RCC 7860 (cell line): ENCODE measurements at places on chromosomes 7 and 10.
A peak's percentile ranks its signal among the peaks of the same experiment; 100 is the strongest.

DNA sequence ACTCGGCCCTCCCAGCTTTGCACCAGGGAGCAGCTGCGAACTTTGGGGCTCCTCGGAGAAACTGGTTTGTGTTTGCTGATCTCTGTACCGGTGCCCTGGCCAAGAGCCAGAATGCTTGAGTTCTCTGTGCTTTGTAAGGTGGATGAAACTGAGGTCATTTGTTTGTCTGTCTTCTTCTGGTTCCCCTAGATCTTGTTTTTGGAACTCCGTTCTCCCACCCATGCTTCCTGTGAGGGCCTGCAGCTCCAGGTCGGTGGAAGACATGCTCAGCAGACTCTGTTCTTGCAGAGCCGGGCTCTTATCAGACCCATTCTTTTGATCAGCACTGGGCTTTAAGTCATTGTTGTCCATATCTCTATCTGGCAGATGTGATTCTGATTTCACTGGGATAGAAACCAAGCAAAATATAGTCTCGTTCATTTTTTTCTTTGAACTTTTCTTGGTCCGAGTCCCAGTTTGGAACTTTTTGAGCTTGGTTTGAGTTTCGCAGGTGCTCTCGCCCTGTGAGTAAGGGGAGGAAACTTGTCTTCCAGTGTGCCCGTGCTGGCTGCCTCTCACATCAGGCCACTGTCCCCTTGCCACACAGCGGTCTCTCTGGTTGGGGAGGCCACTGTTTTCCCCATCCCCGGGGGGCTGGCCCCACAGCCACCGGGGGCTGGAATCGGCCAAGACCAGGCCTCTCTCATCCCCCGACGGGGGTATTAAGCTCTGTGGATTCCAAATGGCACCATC, 31.2 kb downstream of the JCAD start:
- no peak for DNase-seq

- DNase-seq, result no peak
Measured at GRCh38 chr7:131627735-131628190, 71.3 kb upstream of the PODXL start.

GRCh38 chr10:72342911-72343310, 11.8 kb downstream of the DNAJB12 start:
- no peak for DNase-seq

DNA sequence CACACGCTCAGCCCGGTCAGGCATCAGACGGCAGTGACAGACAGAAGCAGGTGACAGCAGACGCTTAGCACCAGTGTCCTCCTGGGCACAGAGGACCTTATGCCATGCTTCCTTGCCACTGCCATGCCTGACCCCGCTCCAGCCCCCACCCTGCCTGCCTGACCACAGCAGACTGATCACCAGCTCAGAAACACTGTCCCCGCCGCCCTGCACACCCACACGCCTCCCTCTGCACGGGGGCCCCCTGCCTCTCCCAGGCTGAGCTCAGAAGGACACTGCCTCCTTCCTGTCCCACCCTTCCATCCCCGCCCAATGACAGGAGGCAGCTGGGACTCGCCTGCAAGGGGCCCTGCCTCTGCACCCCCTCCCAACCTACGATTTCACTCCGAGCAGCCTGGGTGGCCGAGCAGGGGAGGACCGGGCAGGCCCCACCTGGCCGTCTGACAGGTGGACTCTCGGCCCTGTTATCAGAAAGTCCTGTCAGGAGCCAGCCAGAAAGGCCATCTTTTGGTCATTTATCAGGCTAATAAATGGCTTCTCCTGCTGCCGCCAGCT, 183.4 kb downstream of the ELFN1 start:
- no peak for DNase-seq

DNA sequence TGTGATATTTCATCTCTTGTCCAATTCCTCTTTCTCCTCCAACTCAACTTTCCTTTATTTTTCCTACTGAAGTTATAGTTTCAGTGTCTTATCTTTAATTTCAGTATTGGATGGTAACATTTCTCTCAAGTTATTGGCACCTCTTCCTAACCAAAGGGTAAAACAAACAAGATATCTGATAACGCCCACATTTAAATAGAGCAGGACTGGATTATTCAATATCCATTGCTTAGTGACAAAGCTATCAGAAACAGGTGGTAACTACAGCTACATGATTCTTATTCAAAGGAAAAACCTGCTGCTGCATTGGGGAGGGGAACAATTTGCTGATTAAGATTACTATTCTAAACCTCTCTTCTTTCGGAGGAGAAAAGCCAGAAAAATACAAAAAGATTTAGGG, 87.8 kb downstream of the TAF3 start:
- no peak for DNase-seq

DNA sequence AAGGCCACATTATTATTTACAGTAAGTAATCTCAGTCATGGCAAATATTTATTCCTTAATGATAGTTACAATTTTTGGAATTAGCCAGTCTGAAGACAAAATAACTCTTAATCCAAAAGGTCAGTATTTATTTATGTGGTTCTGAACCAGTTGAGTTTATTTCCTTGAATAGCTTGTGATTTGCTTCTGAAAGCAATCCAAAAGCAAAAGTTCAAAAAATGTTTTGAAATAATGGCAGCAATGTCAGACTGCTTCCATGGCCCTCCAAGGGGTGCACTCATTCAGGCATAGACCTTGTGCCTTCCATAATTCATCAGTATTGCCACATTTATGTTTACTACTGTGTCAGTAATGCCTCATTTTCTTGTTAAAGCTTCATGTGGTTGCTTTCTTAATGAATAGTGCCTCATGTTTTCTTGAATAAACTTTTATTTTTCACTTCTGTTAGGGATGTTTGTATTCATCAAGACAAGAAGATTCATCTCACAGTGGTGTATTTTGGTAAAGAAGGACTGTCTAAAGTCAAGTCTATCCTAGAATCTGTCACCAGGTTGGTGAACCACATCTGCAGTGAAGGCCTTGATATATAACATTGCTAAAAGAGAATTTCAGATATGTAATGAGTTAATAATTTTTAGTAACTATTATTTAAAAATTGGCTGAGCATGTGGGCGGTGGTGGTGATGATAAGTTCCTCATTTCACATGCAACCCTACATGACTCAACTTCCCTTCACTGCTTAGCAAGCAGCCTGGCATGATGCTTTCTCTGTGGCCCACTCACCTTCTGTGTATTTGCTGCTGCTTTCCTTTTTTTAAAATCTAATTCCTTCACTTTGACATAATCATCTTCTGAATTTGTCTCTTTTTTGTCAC, 22.0 kb downstream of the CSGALNACT2 start:
- DNase-seq, result peak; percentile 20

- no peak for DNase-seq
Measured at GRCh38 chr10:45239642-45240041, 75.8 kb downstream of the OR13A1 start.

DNA sequence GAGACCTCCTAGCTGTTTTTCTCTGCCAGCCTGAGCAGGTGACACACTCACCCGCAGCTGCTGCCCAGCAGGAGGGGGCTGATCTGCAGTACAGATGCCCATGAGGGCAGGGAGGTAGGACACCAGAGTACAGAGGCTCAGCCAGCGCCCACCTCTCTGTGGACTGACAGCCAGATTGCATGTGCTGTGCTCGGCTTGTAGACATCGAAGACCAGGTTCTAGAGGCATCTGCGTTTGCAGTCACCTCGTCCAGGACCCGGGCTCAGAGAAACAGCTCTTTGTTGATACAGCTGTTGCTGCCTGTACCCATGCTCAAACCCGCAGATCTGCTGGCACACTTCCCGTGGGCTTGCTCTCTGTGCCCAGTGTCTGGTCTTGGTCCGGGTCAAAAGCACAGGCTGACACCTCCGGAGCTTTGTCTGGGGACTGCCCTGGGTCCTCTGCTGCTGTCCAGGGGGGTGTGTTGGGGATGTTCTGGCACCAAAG, 224.7 kb downstream of the GLRX3 start:
- DNase-seq, result no peak

DNA sequence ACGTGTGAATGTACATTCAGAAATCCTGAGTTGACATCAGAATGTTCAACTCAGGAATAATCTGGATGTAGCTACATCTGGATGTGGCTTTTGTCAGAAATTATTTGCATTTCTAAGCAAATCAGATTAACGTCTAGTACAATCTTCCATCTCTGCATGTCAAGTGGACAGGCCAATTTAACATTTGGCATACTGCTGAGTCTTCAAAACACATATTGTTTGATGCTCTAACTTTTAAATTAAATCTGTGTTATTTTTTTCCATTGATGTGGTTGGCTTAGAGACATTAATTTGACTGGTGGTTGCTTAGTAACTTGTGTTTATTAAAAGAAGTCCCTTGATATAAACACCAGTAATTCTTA, 3.4 kb downstream of the STAMBPL1 start:
- no peak for DNase-seq

GRCh38 chr10:58280477-58280876, 11.5 kb downstream of the CISD1 start:
- DNase-seq, result no peak

GRCh38 chr7:42611289-42611928, 300.5 kb downstream of the C7orf25 start:
- DNase-seq, result no peak

DNA sequence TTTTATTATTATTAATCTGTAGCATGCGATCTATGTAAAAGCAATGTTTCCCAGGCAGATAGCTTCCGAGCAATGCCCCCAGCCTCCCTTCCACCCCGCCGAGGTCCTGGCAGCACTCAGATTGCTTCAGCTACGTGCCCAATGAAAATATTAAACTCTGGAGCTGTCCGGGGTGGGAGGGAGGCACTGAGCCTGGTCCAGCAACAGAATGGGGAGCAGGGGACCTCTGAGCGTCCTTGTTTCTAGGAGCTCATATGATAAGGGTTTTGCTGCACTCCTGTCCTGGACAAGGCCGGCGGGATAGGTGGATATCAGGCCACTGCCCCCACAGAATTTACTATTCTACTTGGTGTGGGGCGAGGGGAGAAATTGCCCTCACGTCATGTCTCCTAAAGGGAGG, 44.5 kb upstream of the CDK1 start:
- no peak for DNase-seq

GRCh38 chr10:95819620-95820329, 63.8 kb downstream of the ENTPD1 start:
- DNase-seq, result no peak

DNA sequence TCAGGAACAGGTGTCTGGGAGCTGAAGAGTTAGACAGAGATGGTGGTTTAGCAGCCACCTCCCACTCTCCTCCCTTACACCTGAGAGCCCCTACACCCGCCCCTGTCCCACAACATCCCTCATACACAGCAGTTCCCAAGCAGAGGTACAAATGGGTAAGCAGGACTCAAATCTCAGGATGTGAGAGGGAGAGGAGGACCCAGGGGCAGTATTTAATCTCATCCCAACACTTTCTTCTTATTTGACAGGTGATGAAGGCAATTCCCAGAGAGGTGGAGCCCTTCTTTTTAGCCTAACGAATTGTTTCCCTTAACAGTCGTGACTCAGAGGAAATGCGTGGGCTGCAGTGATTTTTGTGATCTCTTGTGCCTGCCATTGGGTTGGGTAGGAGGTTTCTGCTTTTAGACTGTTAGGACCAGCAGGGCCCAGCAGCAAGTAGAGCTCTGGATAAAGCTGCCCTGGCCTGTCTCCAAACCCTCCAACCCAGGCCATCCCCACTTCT, 191.3 kb downstream of the HECW1 start:
- DNase-seq, result no peak

GRCh38 chr7:18262058-18262457, 233.5 kb upstream of the HDAC9 start:
- DNase-seq, result no peak

GRCh38 chr10:50033481-50033880, 34.3 kb upstream of the WASHC2A start:
- no peak for DNase-seq

GRCh38 chr7:84231157-84231556, 36.6 kb upstream of the SEMA3A start:
- peak; percentile 28 for DNase-seq

GRCh38 chr10:118712930-118713634, 41.7 kb downstream of the CACUL1 start:
- no peak for DNase-seq

GRCh38 chr7:150620061-150620460, 12.1 kb downstream of the GIMAP6 start:
- DNase-seq, result no peak

DNA sequence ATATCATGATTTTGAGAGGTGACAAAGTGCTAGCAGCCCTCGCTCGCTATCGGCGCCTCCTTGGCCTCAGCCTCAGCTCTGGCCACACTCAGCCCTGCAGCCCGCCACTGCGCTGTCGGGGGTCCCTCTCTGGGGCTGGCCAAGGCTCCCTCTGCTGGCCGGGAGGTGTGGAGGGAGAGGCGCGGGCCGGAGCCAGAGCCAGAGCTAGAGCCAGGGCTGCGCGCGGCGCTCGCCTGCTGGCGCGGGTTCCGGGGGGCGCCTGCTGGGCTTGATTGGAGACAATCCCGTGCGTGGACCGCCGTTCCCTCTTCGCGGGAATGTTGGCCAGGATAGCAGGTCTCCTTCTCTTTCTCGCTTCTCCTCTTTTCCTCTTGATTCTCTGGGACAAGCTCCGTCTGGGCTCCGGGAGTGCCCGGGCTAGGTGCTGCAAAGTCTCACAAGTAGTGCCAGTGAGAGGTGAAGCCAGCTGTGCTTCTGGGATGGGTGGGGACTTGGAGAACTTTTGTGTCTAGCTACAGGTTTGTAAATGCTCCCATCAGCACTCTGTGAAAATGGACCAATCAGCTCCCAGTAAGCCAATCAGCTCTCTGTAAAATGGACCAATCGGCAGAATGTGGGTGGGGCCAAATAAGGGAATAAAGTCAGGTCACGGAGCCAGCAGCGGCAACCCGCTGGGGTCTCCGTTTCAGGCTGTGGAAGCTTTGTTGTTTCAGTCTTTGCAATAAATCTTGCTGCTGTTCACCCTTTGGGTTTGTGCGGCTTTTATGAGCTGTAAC, 43.4 kb upstream of the ELMO1 start:
- no peak for DNase-seq

- no peak for DNase-seq
Measured at GRCh38 chr7:50164559-50165170, 71.6 kb upstream of the ZPBP start.

DNA sequence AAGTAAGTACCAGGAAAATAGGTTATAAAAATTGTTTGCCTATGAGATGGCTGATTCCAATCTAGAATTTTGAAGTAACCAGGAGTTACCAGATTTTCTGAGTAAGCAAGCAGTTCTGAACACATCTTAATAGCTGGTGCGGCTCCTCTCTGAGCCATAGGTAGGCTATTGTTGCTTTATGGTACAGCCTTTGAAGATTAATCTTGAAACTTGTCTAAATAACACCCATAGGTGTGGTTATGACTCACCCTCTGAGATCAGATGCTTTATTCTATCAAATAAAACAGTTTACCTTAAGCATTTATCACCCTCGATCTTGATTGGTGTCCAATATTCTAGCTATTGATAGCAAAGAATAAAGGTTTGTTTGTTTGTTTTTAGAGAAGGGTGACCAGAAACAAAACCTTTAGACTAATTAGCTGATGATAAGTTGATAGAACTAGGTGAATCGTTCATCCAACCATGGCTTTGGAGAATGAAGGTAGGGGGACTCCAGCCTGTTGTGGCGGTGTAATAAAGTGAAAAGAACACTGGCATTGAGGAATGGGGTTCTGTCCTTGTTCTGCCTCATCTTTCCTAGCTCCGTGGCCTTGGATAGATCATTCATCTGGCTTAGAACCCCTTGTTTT, 72.2 kb downstream of the VTI1A start:
- no peak for DNase-seq
